Kidney (tissue), 22 donors: ENCODE measurements at places on chromosomes 16 and 17. TPM values are rescaled to one million over a fixed set of nuclear protein-coding genes. Genes with fewer than 3 reads are reported as not detected.

Gene SULT1A3
- polyA plus RNA-seq, result 31.3 TPM

Gene PRR15L
- 64.5 TPM for polyA plus RNA-seq

GRCh38 chr17:48543854-48544348 lies 1.0 kb downstream of the HOXB2 start:
- DNase-seq, result no peak

GRCh38 chr17:63178530-63178929 lies 212.5 kb downstream of the TANC2 start:
- no peak for DNase-seq

GRCh38 chr17:28896884-28897768 lies at the start of gene FLOT2:
FLOT2 (minus strand) TSS chr17:28897733; CDS start chr17:28897574, 159 bp downstream.
- peak; percentile 84 for DNase-seq

DNA sequence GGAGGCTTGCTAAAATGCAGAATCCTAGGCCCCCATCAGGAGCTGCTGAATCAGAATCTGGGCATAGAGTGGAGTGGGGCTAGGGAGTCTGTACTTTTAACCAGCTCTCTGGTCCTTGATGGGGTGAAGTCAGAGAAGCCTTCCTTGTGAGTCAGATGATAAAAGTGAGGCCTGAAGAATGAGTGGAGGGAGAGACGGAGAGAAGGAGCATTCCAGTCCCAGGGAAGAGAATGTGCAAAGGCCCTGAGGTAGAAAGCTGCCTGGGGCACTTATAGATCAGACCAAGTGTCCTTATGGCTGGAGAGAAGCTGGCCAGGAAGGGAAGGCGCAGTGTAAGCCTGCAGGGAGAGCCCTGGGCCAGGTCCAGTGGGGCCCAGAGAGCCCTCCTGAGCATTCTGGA lies 235.1 kb upstream of the NLRP1 start:
- no peak for DNase-seq

GRCh38 chr17:66464921-66465320 lies 162.5 kb downstream of the PRKCA start:
- no peak for DNase-seq

DNA sequence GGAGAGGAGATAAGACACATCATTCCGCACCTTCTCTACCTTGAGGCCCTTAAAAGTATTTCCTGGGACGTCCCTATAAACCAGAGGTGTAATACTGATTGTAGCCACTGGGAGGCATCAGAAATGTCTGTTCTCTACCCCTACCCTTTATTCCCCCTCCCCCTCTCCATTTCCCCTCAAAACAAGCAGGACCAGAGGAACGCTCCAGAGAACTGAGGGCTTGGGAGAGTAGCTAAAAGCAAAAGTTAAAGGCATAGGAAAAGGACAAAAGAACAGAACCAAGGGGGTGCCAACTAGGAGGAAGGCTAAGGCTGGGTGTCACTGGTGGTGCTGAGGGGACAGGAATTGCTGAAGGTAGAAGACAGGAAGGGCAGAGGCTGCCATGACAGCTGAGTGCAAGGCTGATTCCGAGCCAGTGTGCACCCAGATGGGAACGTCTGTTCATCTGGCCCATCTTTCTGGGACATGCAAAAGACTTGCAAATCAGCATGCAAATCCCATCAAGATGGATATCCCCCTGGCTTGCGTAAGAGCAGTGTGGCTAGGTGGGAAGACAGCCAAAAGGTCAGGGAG lies 6.7 kb downstream of the CAMTA2 start:
- DNase-seq, result no peak

DNA sequence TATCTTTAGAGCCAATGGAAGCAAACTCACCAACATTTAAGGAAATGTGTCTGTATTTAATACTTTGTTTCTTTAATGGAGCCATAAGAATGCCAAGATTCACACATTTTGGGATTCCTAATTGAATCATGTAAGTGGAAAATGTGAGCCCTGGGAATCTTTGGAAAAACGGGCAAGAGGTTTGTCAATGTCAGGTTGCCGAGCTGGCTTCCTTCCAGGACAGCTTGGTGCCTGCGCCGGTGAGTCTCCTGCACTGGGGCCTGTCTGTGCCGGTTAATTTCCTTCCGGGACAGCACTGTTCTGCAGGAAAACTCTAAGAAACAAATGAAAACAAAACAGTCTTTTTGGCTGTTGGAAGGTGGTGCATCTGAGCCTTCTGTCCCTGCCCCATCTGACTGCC lies 210.6 kb downstream of the HAPSTR1 start:
- DNase-seq, result no peak

- DNase-seq, result no peak
Observed at GRCh38 chr16:77668201-77668600, 54.1 kb upstream of the NUDT7 start.

GRCh38 chr17:20206591-20206990 lies 197.4 kb downstream of the SPECC1 start:
- no peak for DNase-seq

DNA sequence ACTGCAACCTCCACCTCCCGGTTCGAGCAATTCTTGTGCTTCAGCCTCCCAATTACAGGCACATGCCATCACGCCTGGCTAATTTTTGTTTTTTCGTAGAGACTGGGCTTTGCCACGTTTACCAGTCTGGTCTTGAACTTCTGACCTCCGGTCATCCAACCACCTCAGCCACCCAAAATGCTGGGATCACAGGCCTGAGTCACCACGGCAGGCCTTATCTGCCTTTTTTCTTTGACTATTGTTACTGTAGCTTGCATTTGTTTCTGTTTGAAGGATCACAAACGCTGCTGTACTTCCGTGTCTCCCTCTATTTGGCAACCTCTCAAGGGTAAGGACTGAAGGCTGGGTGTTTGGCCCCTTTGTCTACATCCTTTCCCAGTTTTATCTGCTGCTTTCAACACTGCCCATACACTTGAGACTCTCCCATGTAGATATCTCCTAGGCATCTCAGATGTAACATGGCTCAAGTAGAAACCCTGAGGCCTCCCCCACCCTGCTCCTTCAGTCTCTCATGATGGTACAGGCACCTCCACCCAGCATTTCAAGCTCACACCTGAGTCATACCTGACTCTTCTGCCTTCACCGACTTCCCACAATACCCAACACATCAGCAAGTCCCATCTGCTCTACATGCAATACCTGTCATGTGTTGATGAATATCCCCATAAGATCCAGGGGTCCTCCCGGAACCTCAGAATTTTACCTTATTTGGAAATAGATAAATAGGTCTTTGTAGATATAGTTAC lies 219.0 kb downstream of the CPPED1 start:
- DNase-seq, result no peak

- peak; percentile 82 for DNase-seq
Observed at GRCh38 chr16:27374804-27375425, 27.1 kb upstream of the IL21R start.
